Esophagus squamous epithelium (tissue), 5 donors: ENCODE measurements at places on chromosomes 2 and 18.

- DNase-seq = no peak
Observed at GRCh38 chr2:200065477-200065876, 110.1 kb downstream of the MAIP1 start.

GRCh38 chr2:26423750-26424149 lies 22.0 kb downstream of the DRC1 start:
- no peak for DNase-seq

DNA sequence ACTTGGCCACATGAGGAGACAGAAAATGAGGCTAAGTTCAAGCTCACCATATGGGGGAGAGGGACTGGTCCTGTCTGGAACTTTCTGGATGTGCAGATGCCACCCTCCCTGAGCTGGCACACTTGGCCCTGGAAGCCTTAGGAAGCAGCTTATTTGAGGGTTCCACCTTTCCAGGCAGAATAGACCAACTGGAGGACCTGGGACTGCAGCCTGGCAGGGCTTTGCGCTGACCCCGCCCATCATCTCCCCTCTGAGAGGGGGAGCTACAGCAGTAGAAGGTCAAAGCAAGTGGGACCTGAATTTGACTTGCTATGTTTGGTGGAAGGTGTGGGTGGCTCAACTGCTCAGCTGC lies 39.5 kb downstream of the TMEM17 start:
- DNase-seq = no peak

DNA sequence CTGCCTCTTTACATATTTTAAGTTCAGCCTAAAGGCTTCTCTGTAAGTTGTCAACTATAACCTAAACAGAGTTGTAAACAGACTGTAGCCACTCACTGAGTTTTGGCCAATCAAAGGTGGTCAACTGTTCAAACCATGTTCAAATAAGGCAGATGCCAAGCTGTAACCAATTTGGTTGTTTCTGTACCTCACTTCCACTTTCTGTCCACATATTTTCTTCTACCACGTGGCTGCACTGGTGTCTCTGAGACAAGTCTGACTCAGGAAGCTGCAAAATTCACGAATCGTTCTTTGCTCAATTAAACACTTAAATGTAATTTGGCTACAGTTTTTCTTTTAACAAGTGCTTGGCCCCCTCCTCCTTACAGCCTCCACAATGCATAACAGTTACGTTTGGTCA lies 555.2 kb downstream of the CNTNAP5 start:
- DNase-seq = no peak

- no peak for DNase-seq
Observed at GRCh38 chr2:215684448-215685237, 248.8 kb upstream of the FN1 start.

- no peak for DNase-seq
Observed at GRCh38 chr2:65742977-65743376, 310.6 kb upstream of the SPRED2 start.

GRCh38 chr18:61752973-61753372 lies 139.8 kb downstream of the RNF152 start:
- DNase-seq = no peak

GRCh38 chr18:77544792-77545191 lies 295.1 kb downstream of the GALR1 start:
- DNase-seq = no peak

- DNase-seq = no peak
Observed at GRCh38 chr18:79380816-79381806, 14.6 kb upstream of the NFATC1 start.

DNA sequence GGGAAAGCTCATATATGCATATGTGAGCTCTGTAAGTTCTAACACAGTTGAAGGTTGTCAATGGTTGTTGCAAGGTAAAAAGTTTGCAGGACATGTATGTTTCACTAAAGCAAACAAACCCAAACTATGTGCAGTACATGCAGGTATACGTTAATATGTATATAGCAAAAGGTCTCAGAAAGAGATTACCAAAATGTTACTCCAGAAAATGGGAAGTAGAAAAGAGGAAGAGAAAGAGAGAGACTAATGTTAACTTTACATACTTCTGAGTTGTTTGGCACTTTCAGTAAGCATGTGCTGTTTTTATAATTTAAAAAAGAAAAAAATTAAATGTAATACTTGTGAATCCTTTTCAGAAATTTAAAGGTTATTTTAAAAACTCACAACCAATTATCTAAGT lies 32.8 kb upstream of the PEX13 start:
- DNase-seq = no peak

DNA sequence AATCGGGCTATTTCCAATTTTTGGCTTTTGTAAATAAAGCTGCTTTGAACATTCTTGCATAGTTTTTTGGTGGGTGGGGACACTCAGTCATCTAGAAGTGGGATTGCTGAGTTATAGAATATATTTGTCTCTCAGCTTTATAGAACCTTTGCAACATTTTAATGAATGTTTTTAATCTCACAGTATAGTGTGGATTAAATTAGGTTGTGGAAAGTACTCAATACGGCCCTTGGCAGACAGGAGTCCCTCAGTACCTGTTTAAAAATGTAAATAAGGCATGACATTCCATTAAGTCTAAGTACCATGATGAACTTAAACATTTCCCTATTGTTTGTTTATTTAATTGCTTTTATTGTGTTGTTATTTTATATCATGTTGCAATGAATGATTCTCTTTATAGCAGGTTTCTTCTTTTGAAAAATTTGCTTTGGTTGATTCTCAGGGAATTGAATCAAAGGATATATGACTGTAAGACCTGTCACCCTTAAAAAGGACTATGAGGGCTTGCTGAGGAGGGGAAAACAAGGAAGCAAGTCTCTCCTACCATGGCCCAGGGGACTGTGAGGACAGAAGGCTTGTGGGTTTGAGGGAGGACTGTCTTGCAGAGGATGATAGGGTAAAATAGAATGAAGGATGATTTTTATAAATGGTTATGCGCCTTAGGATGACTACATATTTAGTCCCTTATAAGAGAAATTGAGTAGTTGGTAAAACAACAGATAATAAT lies 165.1 kb downstream of the RPIA start:
- no peak for DNase-seq

GRCh38 chr2:105578166-105578565 lies 166.5 kb upstream of the NCK2 start:
- no peak for DNase-seq

- no peak for DNase-seq
Observed at GRCh38 chr2:96842600-96842999, 1.2 kb downstream of the ANKRD23 start.

- no peak for DNase-seq
Observed at GRCh38 chr18:37364237-37364636, 201.4 kb downstream of the CELF4 start.

DNA sequence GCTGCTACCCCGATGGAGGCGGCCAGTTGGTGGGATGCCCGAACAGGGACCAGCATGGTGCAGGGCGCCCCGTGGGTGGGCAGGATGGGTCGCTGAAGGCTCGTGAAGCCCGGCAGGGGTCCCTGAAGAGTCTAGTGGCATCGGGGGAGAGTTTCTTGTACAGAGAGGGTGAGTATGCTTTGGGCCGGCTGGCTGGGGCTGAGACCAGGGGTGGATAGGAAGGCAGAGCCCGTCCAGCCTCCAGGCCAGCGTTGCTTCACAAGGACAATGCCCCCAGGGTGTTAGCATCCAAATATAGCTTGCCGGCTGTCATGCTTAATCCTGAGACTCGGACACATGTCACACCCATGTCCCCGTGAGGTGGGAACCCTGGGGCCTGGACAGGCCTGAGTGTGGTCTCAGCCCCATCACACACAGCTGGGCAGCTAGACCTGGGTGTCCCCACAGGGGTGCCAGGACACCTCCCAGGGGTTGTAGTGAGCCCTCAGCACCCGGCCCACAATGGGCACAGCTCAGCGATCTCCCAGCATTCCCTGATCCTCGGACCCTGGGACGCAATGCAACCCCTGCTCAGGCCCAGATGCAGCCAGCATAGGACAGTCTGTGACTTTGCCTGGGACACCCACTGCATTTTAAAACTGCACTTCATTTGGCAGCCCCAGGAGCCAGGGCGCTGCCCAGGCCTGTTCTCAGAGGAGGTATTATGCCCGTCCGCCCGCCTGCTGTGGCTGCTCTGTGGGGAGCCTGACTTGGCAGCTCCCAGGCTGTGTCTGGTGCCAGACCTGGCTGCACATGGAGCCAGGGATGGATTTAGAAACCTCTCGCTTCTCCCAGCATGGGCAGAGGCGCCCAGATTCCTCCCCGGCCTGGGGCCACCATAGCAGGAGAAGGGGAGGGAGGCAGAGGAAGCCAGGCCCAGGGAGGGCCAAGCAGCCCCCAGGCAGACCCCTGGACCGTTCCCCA lies 36.4 kb downstream of the RAMP1 start:
- no peak for DNase-seq

DNA sequence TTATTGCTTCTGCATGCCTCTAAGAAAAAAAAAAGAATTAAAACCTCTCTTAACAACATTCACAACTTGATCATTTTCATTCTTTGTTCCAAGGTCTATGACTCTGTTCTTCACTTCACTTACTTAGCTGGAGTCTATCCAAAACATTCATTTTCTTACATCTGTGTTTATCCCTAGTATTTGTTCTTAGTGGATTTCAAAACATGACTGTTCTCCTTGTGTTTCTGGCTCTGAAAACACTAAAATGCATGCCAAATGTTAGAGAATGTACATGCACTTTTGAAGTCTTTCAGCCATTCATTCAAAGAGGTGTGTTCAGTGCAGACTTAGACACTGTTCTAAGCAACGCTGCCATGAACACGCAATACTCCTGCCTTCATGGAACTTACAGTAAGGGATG lies 138.8 kb downstream of the CNTNAP5 start:
- DNase-seq = no peak
